ENCODE measurements at places on chromosomes 5 and 9.
A peak's percentile ranks its signal among the peaks of the same experiment; 100 is the strongest.

GRCh38 chr5:26386532-26386931 is 651.9 kb downstream of the CDH9 start:
- no peak for DNase-seq

DNA sequence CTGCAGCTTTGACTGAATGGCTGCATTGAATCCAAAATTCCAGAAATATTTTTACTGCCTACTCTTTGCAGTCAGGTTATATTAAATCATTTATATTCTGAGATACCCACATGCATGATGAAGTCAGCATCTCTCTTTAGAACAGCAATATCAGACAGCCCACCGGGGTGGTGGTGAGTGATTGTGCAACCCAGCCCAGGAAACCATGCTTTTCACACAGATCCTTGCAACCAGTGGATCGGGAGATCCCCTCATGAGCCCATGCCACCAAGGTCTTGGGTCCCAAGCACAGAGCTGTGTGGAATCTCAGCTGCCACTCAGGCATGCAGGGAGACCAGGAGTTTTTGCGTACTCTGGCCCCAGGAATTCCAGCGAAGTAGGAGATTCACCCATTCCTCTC is 226.5 kb downstream of the DTWD2 start:
- DNase-seq, result no peak

- DNase-seq, result no peak
These were observed 45.0 kb downstream of the MRPL36 start for GRCh38 chr5:1754531-1755220.

DNA sequence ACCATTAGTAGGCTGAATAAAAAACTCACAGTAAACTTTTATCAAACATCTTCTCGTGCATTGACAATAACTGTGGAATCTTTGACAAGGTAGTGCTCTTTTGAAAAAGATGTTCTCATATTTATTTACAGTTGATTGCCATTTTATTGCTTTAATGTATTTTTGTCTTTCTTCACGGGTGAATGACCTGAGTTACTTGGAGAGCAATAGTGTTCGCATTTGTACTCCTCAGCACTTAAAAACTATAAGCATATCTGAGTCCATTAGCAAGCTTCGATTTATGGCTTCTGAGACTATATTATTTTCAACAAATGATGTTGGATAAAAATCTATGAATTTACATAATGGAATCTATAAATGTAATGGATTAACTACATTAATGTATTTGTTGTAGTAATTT is 1012.3 kb downstream of the CDH9 start:
- no peak for DNase-seq

DNA sequence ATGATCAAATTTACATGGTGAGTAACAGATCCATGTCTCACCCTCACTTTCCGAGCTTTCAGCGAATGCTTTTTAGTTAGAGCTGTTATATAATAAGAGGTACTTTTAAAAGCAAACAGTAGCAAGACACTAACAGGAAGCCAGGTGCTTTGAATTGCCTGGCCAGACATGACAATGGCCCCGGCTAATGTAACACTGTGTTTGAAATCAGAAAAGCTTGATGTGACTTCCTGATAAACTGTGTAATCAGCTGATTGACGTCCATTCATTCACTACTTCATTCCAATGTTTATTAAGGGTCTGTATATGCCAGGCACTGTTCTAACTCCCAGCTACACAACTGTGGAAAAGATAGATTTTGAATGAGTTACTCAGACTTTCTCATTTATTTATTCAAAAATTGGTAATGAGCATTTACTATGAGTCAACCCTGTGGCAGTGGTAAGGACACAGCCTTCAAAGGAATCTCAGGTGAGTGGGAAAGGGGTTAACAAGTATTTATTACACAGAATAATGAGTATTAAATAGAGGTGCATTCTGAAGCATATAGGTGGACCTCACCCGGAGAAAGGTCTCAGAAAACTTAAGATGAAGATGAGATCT is 26.6 kb downstream of the DPYSL3 start:
- peak; percentile 15 for DNase-seq

GRCh38 chr5:151189151-151189550 is 31.6 kb upstream of the ANXA6 start:
- no peak for DNase-seq

DNA sequence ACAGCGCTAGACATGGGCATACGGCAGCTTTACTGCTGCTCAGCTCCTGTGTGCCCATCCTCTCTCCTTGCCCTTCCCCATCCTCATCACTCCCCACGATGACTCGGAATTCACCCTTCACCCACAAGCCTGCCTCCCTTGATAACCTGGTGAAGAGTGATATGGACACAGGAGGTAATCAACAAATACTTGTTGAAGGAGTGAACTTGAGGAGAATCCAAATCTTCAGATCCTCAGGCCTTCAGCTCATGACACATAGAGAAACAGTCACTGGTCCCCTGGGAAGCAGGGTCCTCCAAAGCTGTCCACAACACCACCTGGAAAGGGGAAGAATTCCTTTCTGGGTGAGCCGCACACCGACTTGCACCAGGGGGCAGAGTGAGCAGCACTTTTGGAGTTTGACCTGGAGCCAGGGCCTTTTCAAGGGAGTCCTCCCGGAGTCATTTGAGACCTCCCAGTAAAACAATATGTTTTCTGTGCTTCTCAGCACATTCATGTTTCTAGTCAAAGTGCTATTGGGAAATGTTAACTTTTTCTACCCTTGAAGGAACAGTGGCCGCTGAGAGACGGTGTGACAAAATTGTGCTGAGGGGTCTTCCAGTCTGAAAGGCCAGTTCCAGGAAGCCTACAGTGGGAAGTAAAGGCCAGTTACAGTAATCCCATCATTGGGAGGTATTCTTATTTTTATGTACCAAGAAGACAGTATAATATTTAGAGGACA is 332.3 kb downstream of the CWC27 start:
- DNase-seq, result peak; percentile 21

DNA sequence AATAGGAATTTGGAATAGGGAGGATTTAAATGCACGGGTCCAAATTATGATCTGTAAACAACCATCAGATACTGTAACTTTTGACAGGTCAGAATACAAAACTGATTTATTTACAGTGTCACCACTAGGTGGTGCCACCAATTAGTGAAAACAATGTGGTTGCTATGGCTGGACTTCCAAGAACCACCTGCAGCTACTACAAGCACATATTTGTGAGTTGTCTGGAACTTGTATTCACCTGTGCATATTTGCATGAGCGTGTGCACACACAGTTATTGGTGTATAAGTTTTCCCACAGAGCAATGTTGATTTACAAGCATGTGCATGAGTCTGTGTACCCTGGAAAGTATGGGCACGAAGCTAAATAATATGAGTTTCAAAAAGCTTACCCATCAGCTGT is 3.0 kb upstream of the HRCT1 start:
- DNase-seq, result peak; percentile 24

- no peak for DNase-seq
These were observed 28.8 kb downstream of the LPCAT1 start for GRCh38 chr5:1494780-1495524.

GRCh38 chr9:77938163-77938562 is 93.4 kb downstream of the GNAQ start:
- no peak for DNase-seq

- no peak for DNase-seq
These were observed 67.4 kb downstream of the UNC13B start for GRCh38 chr9:35229066-35229778.

DNA sequence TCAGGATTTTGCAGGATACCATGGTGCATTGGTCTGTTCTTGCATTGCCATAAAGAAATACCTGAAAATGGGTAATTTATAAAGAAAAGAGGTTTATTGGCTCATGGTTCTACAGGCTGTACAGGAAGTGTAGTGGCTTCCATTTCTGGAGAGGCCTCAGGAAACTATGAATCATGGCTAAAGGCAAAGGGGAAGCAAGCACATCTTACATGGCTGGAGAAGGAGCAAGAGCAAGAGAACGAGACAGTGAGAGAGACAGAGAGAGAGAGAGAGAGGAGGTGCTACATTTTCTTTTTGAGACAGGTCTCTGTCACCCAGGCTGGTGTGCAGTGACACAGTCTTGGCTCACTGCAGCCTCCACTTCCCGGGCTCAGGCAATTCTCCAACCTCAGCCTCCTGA is 43.9 kb downstream of the P4HA2 start:
- DNase-seq, result no peak

DNA sequence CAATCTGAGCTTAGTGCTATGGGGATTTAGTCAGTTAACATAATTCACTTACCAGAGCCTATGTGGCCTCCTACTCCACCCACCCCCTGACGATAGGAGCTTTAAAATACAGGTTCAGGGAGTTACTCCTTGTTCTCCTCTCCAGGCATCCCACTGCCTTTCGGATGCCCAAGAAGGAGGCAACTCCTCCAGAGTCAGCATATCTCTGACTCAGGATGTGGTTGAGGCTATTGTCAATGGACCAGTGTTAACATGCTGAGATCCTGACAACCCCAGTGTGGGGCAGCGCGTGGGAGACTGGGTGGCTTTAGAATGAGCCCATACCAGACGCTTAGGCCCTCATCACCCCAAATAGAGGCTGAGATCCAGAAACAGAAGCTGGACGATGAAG is 27.4 kb downstream of the BICD2 start:
- no peak for DNase-seq

GRCh38 chr5:144131261-144131660 is 39.2 kb downstream of the YIPF5 start:
- DNase-seq, result no peak

DNA sequence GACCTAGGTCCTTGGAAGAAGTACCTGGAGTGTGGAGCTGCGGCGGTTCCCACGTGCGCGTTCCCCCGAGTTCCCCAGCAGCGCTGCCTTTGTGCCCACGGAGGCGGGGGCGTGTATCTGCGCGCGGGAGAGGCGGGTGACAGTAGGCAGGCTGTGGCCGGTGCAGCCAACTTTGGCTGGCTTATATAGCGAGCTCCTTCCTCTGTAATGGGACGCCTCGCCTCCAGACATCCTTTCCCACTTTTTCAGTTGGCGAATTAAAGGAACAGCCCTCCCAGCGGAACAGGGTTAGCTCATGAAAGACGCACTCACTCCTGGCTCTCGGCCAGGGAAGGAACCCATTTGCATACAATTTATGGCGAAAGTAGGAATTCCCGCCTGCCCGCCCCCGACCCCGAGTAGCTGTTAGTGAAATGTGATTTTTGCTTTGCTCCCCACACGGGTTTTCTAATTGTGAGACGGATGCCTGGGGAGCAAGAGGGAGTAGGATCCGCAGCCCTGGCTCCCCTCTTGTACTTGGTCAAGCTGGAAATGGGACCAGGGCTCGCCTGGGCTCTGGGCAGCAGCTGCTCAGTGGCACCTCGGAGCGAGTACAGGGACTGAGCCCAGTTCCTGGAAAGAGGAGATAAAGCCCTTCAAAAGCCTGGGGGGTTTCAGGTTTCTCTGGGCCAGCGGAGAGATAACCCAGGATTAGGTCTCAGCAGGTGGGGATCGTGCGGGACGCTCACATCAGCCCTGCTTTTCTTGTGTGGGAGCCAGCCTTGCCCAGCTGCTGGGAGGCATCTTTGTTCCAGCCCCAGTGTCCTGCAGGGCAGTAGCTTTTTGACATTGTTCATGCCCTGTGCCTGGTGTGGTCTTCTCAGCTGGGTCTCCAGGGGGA is at the start of gene TNC:
Gene TNC, minus strand, starts transcription at position 159 of the 880 bp plus-strand sequence. CDS start 27,139 bp downstream, outside the sequence.
- no peak for DNase-seq

DNA sequence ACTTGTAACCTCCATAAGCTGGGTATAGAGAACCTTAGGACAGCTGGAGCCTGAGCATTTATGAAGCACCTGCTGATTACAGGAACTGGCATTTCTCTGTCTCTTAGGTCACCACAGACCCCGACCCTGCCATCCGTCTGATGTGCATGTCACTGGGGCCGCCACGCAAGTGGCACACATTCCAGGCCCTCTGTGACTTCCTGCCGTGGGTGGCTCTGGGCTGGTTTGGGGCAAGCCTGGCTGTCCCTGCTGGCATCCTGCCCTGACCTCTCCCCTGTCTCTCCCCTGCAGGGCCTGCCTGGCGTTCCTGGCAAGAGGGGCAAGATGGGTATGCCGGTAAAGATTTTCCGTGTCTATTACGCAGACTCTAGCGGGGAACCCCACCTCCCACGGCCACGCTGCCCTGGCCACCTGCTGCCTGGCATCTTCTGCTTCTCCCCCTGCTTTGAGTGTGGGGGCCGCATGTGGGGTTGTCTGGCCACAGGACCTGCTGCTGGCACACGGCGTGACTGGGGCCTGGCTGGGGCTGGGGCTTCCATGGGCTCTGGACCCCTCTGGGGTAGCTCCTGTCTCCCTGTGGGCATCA is 55.4 kb downstream of the COL27A1 start:
- DNase-seq, result no peak

DNA sequence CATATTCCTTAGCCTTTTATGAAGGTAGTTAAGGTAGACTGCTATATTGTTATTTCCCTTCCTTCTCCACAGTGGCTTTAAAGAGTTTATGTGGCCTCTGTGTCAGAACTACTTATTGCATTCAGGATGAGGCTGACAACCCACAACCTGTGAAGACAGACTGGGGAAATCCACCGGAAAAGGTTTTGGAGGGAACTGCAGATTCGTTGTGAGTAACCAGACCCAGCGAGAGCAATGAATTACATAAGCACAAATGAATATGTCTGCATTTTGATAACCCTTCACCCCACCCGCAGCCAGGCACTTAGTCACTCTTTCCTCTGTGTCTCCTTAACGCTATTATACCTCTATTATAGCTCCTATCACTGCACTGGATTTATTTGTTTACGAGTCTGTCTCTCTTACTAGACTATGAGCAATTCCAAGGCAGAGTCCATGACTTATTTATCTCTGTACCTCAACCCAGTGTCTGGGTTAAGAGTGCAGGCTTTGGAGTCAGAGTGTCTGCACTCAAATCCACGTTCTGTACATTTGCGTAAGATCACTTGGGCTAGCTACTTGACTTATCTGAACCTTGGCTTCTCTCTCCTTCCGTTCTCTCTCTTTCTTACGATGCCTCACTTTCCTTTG is 19.2 kb downstream of the KCTD16 start:
- no peak for DNase-seq

DNA sequence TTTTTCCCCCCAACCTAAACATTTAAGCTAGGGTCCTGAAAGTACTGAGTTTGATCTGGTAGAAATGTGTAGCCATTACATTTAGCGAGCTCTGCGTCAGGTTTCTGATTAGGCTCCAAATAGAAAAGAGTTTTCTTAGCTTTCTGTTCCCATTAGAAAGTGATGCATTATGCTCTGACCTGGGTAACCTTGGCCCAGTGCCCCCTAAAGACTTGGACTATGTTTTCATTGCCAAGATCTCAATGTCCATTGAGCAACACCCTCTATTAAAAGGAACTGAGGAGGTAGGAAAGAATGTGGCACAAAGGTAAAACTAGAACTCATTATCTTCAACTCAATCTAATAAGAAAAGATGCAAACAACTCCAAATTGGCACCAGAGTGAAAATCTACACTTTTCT is 358.9 kb upstream of the PCSK5 start:
- no peak for DNase-seq

DNA sequence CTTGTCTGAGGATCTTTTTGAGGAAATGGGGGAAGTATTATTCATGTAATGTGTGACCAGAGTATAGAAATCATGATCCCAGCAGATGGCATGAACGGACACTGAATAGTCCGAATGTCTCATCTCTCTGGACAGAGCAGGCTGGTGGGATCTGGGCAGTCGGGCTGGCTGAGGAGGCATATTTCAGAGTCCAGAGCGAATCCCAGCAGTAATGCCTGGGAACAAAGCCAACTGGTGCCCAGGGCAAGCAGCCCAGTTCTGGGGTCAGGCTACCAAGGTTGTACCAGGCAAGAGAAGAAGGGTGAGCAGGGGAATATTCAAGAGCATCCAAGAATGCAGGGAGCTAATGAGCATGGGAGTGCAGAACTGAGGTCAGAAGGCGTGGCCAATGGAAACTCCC is 306.4 kb downstream of the ZSWIM6 start:
- no peak for DNase-seq

All from NCI-H2107 (cell line).